ENCODE measurements at places on chromosomes 3 and 15.

- no peak for DNase-seq
These were observed 71.9 kb downstream of the PFN2 start for GRCh38 chr3:149898771-149899170.

GRCh38 chr3:130607553-130608154 is 90.7 kb downstream of the COL6A6 start:
- DNase-seq, result no peak

DNA sequence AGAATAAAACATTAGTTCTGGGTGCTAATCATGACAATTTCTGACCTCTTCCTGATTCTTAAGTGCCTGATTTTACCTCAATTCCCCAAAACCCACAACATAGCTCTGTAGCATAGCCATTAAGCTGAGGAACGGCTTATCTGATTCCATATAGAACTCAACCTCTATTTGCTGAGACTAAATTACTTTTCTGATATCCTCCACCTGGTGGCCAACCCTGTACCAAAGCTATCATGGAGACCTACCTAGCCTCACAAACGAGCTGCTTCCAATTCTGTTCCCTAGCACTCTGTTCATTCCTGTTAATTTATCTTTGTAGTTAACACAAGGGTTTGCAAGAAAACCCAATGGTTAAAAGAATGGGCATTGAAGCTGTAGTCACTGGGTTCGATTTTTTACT is 245.2 kb downstream of the PLOD2 start:
- DNase-seq, result no peak

DNA sequence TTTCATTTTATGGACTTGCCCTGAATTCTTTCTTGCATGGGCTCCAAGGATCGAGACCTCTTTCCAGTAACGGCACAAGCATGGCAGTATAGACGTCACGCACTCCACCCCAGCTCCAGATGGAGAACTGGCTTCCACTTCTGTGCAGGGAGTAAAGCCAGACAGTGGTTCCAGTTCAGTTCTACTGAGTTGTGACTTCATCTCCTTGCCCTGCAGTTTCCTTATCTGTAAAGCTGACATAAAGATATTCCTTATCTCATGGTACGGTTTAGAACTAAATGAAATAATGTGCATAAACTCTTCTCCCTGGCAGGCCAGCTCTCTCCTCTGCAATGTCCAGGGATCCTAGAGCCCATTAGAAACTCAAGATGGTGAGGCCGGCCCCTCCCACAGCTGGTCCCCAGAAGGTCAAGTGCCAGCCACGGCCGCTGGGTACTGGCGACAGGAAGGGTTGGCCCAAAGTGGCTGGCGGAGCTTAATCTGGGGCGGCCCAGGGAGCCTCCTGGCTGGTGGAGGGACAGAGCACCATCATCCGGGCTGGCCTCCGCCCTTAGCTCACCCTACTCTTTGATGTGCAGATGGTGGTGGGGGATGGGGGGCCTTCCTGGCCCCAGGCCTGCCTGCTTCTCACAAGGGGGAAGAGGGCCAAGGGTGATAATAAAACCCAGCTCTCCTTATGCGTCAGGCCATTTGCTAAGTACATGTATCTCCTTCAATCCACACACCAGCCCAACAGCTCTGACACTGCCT is 7.2 kb downstream of the MESP2 start:
- peak; percentile 19 for DNase-seq
